ENCODE measurements at places on chromosomes 4 and X.

GRCh38 chrX:97334850-97335249 is 451.1 kb downstream of the RPA4 start:
- no peak for DNase-seq

- DNase-seq = no peak
These were observed 72.0 kb upstream of the TSPAN7 start for GRCh38 chrX:38489341-38489740.

GRCh38 chr4:17163156-17163771 is 264.8 kb upstream of the LDB2 start:
- no peak for DNase-seq

GRCh38 chr4:4284827-4285618 is 4.9 kb downstream of the LYAR start:
- no peak for DNase-seq

DNA sequence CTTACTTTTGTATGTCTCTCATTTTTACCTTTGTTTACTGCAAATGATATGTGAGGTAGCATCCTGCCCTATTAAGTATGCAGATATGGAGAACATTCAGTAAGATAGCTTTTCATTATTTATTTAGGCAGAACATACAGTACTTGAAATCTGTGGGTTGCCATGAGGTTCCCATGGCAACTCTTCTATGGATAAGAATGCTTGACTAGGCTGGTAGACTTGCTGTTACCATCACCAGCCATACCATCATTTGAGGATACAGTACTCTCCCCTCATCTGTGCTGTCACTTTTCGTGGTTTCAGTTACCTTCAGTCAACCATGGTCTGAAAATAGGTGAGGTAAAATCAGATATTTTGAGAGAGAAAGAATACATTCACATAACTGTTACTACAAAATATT is 56.7 kb downstream of the NAF1 start:
- no peak for DNase-seq

GRCh38 chrX:31021537-31021936 is 50.3 kb downstream of the FTHL17 start:
- DNase-seq = no peak

DNA sequence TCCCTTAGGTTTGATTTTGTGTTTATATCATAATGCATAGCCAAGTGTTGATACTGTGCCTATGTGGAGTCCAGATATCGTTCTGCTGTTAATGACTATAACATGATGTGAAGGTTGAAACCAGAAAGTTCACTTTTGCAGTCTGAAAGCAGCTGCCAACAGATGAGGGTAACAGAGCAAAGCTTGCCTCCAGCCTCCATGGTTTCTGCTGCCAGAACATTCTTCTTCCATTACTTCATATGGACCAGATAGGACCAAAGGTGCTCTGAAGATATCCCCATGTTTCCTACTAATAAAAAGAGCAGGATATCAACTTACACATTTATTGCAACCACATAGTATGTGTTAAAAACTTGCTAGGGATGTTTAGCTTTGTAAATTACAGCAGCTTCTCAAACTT is 394.1 kb downstream of the SPRY1 start:
- no peak for DNase-seq

GRCh38 chr4:75484190-75484589 is 30.0 kb downstream of the RCHY1 start:
- DNase-seq = no peak

DNA sequence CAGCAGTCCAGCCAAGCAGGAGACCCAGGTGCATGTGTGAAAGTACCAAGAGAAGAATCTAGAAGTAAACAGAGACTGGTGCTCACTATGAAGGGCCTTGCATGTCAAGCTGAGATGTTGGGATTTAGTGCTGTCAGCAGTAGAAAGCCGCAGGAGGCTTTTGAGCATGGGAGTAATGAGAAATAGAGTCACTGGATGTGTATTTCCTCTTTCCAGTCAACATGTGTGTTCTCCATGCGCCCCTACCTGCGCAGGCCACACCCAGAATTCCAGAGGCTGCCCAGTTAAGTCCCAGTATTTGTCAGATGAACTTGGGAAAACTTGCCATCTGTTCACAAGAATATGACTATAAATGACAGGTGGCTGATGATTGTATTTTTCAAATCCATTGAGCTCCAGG is 4.5 kb upstream of the MAMLD1 start:
- DNase-seq = no peak

- DNase-seq = no peak
These were observed 3.5 kb upstream of the SLIT2 start for GRCh38 chr4:20248155-20248558.

GRCh38 chr4:141350122-141350905 is 129.6 kb downstream of the ZNF330 start:
- DNase-seq = no peak

DNA sequence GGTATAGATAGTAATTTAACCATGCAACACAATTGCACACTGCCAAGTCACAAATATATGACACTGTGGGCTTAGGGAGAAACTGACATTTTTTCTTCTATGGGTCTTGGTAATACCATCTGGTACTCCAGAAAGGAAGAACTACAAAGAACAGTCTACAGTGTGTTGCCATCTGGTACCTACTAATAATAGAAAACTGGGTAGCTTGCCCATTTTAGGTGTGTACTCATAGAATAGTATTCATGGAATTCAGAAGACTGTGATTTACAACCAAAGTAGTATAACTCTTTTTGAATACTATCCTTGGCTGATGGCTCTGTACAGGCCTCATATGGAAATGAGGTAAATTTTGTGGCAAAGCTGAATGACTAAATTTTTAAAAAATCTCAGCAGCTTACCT is 132.6 kb upstream of the RPS6KA6 start:
- no peak for DNase-seq

GRCh38 chr4:26839016-26839415 is 21.6 kb upstream of the STIM2 start:
- DNase-seq = no peak

- no peak for DNase-seq
These were observed 9.0 kb upstream of the MEPE start for GRCh38 chr4:87823724-87824123.

- no peak for DNase-seq
These were observed 173.7 kb upstream of the FAT4 start for GRCh38 chr4:125140966-125141495.

- no peak for DNase-seq
These were observed 11.3 kb downstream of the UBA1 start for GRCh38 chrX:47204970-47205369.

GRCh38 chr4:84582302-84582987 is 482 bp upstream of the CDS1 start:
- peak; percentile 87 for DNase-seq

GRCh38 chrX:140526171-140526570 is 21.3 kb upstream of the SOX3 start:
- DNase-seq = no peak

DNA sequence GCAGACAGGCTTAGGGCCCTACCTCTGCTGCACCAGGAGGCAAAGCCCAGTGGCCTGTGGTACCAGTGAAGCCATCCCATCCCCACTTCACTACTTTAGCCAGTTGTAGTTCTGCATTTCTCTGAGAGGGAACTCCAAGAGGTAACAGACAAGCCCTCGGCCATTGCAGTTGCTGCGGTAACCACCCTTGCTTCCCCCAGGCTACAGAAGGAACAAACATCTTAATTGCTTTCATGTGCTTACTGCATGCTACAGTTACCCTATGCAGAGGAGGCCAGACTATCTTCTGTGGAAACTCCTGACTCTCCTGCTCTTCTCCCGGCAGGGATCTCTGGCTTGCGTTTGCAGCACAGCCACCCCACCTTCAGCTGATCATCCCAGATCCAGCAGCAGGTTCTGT is 67.8 kb downstream of the SPIN4 start:
- DNase-seq = no peak

DNA sequence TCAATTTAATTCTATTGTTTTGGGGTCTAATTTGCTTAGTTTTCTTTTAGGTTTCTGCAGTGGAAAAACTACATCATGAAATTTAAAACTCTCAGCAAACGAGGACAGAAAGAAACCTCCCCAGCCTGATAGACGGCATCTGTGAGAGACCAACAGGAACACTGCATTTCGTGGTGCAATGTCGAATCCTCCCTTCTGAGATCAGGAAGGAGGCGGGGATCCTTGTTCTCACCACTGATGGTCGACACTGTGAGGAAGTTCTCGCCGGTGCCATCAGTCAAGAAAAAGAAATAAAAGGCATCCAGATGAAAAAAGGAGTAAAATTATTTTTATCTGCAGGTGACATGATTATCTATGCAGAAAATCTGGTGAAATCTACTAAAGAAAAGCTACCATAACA is 16.5 kb downstream of the GAK start:
- DNase-seq = no peak
